Astrocyte (in vitro differentiated cells and primary cell): ENCODE measurements at places on chromosomes 1 and 21. TPM values are rescaled to one million over a fixed set of nuclear protein-coding genes. Genes with fewer than 3 reads are reported as not detected.

NBPF12 gene
- total RNA-seq, result 7.7 and 7.9 TPM in 2 replicates

KRTAP11-1 gene
- total RNA-seq, result not detected in 2 replicates

- no peak overlapping the region for H3K27ac ChIP-seq
- DNase-seq, result peak; percentile 30
- H3K4me3 ChIP-seq, result no peak overlapping the region
- H3K27me3 ChIP-seq, result peaks cover 7% of the 10 kb centered on the region
Measured at GRCh38 chr1:177287994-177288393, 117.2 kb downstream of the BRINP2 start.

DNA sequence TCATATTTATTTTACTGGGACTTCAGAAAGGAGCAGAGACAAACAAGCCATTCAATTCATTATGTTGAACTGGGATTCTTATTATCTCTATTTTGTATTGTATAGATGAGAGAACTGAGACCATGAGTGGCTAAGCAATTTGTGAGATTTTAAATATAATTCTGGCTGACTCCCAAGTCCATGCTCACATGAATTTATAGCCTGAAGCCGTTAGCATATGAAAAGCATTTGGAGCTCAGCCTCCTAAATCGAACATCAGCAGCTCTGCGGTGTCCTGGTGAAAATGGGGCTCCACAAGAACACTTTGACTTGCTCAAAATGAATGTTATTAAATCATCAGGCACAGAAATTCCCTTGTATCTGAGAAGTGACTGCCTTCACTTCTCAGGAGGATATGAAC lies 96.8 kb upstream of the DPT start:
- H3K27me3 ChIP-seq, result no peaks in the 10 kb centered on the region
- H3K27ac ChIP-seq, result no peak overlapping the region
- DNase-seq, result no peak

DNA sequence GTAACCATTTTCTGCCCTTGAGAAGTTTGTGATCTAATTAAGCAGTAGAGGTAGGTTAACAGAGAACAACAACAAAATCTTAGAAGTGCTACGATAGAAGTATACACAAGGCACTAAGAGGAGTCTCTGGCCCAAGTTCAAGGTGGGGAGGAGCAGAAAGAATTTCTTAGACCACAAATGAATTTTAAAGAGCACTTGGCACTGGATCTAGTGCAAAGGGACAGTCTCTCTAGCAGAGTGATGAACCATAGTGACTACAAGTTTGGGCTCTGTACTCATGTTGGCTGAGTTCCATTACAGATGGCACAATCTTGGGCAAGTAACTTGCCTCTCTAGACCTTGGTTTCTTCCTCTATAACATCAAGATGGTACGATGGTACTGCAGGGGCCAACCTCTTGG lies 33.3 kb upstream of the PIGC start:
- no peak overlapping the region for H3K4me3 ChIP-seq
- H3K27ac ChIP-seq, result no peak overlapping the region
- no peak for DNase-seq
- H3K36me3 ChIP-seq, result no peaks in the 10 kb centered on the region
- H3K27me3 ChIP-seq, result peaks cover 4% of the 10 kb centered on the region
